ENCODE measurements at places on chromosomes 12 and 14. TPM values are rescaled to one million over a fixed set of nuclear protein-coding genes. Genes with fewer than 3 reads are reported as not detected.

The MSI1 gene
- total RNA-seq: 1.5 TPM

The MGST1 gene
- total RNA-seq: 785 TPM

The ADIPOR2 gene
- 56.4 TPM for total RNA-seq

The TTC6 gene
- total RNA-seq: 0.38 TPM

The TTC9 gene
- total RNA-seq: 1.8 TPM

The RPS6KL1 gene
- 0.50 TPM for total RNA-seq

The NAV3 gene
- total RNA-seq: 18.8 TPM
